ENCODE measurements at places on chromosomes 5 and 9. TPM values are rescaled to one million over a fixed set of nuclear protein-coding genes. Genes with fewer than 3 reads are reported as not detected.

- H3K4me3 ChIP-seq: no peak overlapping the region
- no peak overlapping the region for H3K27ac ChIP-seq
- no peaks in the 10 kb centered on the region for H3K27me3 ChIP-seq
- DNase-seq: no peak
- no peaks in the 10 kb centered on the region for H3K36me3 ChIP-seq
These were observed 81.5 kb downstream of the NIPBL start for GRCh38 chr5:36957953-36958537.

GRCh38 chr5:95963650-95964410 is 2.2 kb upstream of the ELL2 start:
- no peak for DNase-seq
- no peak overlapping the region for H3K27ac ChIP-seq
- peaks cover 6% of the 10 kb centered on the region for H3K4me1 ChIP-seq
- H3K4me3 ChIP-seq: no peak overlapping the region
- H3K27me3 ChIP-seq: no peaks in the 10 kb centered on the region

DNA sequence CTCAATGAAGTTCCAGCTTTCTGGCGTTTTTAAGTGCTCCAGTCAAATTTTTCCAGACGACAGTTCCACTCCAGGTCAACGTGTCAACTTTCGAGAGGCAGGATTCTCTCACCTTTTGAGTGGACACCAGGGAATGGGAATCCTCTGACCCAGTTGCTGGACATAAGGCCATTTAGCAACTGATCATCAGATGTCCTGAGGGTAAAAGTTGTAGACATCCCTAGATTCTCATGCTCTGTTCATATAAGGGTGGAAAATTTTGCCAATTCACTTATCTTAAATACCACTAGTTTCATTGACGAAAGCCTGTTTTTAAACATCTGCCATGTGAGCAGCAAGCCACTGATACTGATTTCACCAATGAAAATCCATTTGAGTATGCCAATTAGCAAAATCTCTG is 275.5 kb downstream of the MAST4 start:
- H3K36me3 ChIP-seq: no peaks in the 10 kb centered on the region
- no peaks in the 10 kb centered on the region for H3K27me3 ChIP-seq
- H3K4me3 ChIP-seq: no peak overlapping the region
- no peak overlapping the region for H3K27ac ChIP-seq

DNA sequence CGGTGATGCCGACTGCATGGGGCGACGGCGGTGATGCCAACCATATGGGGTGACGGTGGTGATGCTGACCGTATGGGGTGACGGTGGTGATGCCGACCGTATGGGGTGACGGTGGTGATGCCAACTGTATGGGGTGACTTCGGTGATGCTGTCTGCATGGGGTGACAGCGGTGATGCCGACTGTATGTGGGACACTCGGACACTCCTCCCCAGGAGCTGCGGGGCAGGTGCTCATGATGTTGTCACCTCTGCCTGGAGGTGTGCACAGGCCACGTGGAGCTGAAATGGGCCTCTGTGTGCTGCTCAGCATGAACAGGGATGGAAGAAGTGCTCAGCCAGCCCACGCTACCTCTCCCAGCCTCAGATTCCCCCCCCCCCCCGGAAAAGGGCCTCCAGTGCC is 171.8 kb downstream of the OLFM1 start:
- DNase-seq: no peak
- no peaks in the 10 kb centered on the region for H3K36me3 ChIP-seq
- H3K27me3 ChIP-seq: no peaks in the 10 kb centered on the region
- no peak overlapping the region for H3K4me3 ChIP-seq

DNA sequence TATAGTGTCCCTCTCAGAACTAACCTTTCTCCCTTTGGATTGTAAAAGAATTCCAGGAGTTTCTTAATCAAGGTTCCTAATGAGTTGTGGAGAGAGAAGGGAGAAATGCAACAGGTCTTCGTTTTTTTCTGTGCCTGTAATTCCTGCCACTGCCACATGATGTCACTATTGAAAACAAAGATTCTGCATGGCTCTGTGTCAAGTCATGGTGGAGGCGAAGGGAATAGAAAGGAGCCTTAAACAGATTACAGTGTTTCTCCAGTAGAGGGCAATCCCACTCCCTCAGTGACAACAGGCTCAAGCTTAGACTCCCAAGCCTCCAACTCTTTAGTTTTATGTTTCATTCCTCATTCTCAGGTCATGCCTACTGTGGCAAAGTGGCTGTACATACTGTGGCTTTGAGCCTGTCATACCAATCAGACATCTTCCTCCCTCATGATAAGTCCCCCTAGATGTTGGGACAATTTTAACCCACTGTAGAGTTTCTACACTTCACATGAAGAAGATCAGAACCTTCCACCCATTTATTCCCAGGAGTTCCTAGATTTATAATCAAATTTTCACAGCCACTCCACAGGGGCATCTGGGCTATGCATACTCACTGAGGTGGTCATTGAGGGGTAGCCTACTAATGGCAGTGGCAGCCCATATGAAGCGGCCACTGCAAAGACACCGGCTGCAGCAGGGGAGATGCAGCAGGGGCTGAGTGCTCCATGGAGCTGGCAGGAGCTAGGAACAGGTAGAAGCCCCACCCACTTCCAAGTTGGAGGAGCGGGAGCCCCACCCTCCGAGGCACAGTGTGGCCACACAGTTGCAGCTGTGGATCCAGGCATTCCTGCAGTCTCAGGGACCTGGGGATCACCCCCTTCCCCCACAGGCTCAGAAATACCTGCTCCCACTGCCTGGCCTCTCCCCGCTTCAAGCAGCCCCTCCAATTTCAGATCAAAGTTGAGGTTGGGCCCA is 97.4 kb upstream of the TRIM32 start:
- H3K36me3 ChIP-seq: no peaks in the 10 kb centered on the region
- H3K27ac ChIP-seq: no peak overlapping the region
- H3K27me3 ChIP-seq: no peaks in the 10 kb centered on the region
- no peak overlapping the region for H3K4me3 ChIP-seq

- peaks cover 62% of the 10 kb centered on the region for H3K4me1 ChIP-seq
- H3K27me3 ChIP-seq: no peaks in the 10 kb centered on the region
- no peaks in the 10 kb centered on the region for H3K36me3 ChIP-seq
- H3K4me3 ChIP-seq: no peak overlapping the region
- peak overlapping the region; percentile 82 for H3K27ac ChIP-seq
- no peak for DNase-seq
These were observed 115.7 kb downstream of the SUSD1 start for GRCh38 chr9:112059145-112059965.

The AMBP gene
- 1.2 TPM for total RNA-seq

- peaks cover 25% of the 10 kb centered on the region for H3K4me1 ChIP-seq
- no peaks in the 10 kb centered on the region for H3K36me3 ChIP-seq
- peak overlapping the region; percentile 21 for H3K27ac ChIP-seq
These were observed 107.0 kb downstream of the TRIO start for GRCh38 chr5:14250084-14250695.

DNA sequence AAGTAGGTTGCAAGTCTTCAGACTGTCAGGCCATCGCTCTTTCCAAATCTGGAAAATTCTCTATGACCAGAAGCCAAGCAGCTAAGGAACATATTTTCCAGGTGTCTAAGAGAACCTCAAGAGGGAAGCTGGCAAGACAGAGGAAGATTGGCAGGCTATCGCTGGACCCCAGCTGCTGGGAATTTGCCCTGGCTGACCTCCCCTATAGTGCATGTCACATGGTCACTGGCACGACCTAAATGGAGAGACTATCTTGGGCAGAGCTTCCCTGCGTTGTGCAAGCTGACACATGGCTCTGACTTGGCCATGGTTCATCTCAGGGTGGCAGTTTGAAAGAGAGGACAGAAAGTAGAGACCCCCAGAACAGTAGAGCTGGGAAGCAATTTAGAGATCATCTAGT is 104.9 kb upstream of the ZNF618 start:
- H3K36me3 ChIP-seq: no peaks in the 10 kb centered on the region
- H3K27ac ChIP-seq: no peak overlapping the region
- no peak overlapping the region for H3K4me3 ChIP-seq
- no peak for DNase-seq
- H3K27me3 ChIP-seq: peaks cover 4% of the 10 kb centered on the region

The NUTM2F gene
- total RNA-seq: not detected

The SLC36A3 gene
- total RNA-seq: not detected

DNA sequence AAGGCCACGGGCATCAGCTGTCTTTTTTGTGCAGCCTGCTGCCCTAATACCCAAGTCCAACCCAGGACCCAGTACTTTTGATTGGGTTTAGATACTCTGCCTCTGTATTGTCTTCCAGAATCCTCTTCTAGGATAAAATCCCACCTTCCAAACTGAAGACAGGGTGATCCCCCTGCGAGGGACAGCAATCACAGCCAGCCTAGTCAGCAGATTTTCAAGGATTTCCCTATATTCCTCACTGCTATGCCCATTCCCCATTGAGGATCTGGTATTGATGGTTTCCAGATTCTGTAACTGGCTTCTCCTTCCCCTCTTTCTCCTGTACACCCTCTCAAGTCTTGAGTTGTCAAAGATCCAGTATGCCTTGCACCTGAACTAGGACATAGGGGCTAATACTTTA is 389.4 kb downstream of the TRIM36 start:
- no peaks in the 10 kb centered on the region for H3K27me3 ChIP-seq
- DNase-seq: no peak
- H3K36me3 ChIP-seq: no peaks in the 10 kb centered on the region

Data from left lung (tissue), 14 donors.